GM04504 (cell line): ENCODE measurements at places on chromosomes 3 and 15.

DNA sequence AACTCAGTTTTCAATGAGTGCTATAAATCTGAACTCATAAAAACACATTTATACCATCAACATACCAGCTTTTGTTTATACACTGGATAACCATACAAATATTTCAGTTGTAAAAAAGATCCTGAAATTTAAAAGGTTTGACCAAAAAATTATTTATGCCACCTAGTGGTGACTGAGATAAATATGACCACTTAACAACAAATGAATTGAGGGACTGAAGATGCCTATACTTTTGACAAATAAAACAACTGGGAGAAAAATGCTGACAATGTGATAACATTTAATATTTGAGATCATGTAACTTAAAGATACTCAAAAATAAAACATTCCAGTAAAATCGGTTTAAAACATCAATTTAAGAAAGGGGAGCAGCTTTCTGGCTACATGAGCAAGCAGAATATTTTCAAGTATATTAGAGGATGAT, 30.4 kb downstream of the ATG3 start:
- DNase-seq: peak; percentile 8

GRCh38 chr3:38165722-38166387, 518 bp downstream of the OXSR1 start:
- DNase-seq: no peak

DNA sequence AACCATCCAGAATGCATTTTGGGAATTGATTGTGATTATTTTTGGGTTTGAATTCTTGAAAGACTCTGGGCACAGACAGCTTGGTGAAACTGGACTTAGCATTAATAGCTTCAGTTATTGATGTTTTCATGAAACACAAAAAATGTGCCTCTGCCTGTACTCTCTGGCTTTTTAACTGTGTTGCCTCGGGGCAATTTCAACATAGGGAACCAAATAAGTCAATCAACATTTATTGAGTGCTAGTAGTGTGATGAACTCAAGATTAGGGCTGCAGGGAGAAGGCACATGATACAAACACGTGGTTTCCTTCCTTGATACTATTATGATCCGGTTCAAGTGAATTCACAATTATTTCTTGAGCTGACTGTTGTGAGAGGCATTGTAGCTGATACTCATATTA, 50.8 kb downstream of the UNC13C start:
- no peak for DNase-seq

DNA sequence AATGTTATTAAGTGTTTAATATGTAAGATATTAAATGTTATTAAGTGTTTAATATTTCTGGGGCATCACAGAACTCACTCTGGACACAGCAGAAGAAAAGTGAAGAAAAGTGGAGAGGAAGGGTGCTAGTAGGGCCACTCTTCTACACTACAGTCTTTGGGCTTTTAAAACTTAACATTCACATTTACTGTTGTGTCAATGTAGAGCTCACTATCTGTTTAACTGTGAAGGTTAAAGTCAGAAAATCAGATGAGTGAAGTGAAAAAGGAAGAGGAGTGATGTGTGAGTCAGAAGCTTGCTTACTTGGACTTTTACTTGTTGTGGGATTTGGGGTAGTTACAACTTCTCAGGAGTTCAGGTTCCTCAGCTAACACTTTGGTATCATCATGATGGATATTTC, 145.3 kb upstream of the DNAJC19 start:
- no peak for DNase-seq

DNA sequence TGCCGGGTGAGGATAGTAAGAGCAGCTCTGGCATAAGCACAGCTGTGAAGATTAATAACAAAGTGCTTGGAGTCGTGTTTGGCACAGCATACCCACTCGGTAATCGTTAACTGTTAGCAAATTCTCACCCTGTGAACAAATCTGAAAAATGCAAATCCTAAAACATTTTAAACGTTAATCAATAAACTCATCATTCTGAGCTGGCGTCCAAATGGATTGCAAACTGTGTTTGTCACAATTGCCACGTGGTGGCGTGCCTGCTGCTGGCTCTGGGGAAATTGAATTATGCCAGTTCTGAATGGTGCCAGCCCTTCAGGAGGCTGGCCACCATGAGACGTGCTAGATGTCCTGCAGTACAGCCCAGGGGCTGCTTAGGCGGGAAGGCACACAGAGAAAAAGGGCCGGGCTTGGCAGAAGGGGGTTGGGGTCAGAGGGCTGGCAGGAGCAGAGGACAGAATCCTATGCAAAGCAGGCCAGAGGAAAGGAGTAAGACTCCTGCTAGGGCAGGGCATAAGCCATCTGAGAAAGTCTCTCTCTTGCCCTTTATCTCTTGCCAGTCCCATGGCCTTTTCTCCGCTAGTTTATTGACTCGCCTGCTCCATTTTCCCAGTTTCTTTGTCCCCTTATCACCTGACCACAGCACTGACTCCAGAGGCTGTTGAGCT, 22.1 kb upstream of the POLG start:
- no peak for DNase-seq

DNA sequence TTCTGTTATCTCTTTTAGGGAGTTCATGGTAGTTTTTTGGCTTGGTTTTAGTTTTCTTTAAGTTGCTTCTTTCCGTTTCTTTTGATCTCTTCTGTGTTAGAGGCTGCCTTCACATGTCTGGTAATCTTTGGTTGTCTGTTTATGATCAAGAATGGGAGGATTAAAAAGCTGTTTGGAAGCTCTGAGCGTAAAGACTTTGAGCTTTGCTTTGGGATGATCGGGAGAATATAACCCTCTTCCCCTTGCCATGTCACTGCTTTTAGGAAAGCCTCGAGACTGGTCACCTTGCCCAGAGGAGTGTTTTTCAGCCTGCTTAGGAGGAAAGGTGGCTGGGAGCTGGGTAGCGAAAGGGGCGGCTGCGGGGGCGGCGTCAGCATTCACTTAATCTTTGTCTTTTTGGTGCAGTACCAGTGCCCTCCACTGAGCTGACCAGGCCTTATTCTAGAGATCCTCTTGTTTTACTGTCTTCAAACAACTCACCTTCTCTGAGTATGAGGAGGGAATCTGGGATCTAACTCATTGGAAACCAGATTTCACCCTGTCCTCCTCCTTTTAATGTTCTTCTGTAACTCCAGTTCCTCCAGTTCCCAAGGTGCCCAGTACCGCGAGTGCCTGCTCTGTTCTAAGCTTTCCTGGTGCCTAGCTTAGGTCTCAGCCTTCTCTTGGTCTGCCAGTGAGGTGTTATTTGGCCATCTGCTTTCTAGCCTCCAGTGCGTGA, 15.5 kb downstream of the TATDN2 start:
- DNase-seq: no peak

DNA sequence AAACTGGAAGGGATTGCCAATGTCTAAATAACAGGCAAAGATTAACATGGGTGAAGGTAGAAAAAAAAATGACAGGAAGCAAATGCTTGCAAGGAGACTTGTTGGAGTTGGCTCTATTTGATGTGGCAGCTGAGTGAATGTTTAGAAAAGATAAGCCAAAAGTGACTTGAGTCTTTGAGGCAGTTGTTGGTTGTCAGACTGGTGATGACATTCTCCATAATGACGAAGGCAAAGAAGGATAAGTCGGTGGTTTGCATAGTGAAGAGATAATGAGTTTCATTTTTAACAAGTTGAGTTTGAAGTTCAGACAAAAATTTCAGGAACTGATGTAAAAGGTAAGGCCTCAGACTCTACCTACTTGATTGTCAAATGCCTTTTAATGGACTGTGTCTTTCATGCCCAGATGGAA, 704.1 kb upstream of the SGO1 start:
- DNase-seq: no peak

DNA sequence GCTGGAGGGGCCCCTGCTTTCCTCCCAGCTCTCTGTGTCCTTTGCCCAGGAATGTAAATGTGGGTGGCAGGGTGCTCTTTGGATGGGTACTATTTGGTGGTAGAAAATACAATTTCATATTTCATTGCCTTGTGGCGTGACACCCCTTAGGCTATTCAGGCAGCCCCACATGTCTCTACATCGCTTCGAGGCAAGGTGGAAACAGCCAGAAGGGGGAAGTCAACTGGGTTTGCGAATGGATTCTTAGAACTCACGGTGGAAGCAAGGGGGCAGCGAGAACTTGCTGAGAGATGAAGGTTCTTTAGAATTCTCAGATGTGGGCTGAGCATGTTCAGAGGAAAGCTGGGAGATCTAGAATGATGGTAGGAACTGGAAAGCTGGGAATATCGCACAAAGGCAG, 25.3 kb downstream of the PLA2G4D start:
- DNase-seq: no peak

DNA sequence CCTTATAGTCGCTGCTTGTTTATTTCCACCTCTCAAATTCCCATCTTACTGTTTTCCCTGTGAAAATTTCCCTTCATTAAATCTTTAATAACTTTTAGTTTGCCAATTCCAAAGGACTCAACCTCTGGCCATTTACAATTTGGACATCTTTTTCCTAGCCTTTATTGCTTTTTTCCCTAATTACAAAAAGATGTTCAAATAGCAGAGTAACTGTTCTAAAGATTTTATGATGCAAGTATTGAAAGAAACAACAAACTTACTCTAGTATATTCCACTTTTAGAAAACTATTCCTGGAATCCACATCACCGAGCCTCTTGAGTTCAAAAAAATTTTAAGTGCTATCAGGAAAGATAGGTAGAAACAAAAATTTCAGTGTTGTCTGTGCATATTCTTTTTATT, 174.1 kb upstream of the UBE2E2 start:
- DNase-seq: no peak

DNA sequence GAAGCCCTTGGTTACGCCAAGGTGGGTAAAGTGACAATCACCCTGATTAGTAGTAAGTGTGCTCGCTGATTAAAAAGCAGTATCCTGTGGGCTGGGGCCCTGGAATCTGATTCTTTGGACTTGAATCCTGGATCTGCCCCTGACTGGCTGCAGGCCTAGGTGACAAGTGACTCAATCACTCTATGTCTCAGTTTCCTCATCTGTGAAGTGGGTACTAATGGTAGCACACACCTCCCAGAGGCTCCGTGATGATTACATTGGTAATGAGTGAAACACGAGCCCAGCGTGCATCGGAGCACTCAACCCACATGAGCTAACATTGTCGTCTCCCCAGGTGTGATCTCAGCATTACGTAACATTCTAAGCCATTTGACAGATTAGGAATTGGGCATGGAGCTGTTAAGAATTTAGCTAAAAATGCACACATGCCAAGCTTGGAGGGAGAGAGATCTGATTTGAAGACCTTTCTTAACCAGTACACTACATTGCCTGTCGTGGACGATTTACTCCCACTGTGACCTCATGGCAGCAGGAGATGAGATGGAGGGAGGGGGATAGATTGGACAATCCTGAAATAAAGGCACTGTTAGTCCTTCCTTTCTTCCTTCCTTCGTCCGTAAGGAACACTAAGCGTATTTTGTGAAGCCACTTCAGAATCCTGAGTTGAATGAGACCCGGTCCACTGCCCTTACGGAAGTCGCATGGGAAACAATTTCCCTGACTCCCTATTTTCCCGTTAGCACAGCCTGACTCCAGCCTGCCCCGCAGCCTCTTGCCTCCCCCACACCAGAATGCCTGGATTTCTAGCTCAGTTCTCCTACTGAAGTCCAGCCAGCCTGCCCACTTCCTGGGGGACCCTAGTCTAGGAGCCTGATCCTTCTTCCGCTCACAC, 32.1 kb downstream of the MGLL start:
- DNase-seq: no peak

GRCh38 chr3:127940116-127940515, 25.1 kb downstream of the KBTBD12 start:
- DNase-seq: no peak

DNA sequence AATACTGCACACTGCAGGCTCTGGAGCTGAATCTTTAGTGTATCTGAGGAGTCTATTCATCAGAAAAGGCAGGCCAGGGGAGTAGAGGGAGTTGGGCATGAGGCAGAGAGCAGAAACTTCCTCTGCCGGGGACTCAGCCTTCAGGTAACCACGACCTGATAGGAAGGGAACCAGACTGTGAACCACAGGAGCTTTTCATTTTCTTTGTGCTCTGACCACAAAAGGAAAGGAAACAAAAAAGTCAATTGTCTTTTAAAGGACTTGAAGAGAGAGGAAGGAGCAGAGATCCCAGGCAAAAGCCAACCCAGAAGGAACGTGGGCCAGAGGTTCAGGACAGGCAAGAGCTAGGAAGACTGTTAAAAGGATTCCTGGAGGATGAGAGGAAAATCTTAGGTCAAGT, 573.3 kb downstream of the EPHB1 start:
- no peak for DNase-seq

DNA sequence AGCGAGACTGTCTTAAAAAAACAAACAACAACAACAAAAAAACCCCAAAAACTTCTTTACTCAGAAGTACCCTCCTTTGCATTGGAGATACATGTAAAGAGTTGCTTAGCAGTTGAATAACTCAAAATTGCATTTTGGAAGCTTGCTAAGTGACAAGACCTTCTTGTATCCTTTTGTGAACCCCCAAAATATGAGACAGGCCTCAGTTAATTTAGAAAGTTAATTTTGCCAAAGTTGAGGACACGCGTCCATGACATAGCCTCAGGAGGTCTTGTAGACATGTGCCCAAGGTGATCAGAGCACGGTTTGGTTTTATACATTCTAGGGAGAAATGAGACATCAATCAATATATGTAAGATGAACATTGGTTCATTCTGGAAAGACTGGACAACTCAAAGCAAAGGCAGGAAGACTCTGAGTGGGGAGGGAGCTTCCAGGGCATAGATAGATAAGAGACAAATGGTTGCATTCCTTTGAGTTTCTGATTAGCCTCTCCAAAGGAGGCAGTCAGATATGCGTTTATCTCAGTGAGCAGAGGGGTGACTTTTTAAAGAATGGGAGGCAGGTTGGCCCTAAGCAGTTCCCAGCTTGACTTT, 1.7 kb upstream of the ARF4 start:
- no peak for DNase-seq

GRCh38 chr3:53518495-53518981, 24.1 kb downstream of the CACNA1D start:
- DNase-seq: no peak

DNA sequence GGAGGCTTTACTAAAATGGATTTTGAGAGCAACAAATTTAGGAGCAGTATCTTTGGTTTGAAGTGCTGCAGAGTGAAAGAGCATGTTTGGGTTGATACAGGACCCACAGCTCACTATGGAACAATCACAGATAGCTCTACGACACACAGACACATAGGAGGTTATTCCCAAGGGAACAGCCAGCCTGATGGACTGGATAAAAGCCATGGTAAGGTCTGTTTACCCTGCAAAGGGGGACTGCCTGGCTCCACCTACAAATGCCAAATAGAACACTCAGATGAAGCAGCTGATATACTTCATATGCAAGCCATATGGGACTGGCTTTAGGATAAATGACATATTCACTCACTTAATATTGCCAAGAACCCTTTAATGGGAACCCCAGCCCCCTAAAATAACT, 75.4 kb downstream of the CDC25A start:
- no peak for DNase-seq

- DNase-seq: no peak
Measured at GRCh38 chr3:127408022-127408683, 120.3 kb upstream of the PRR20G start.

- DNase-seq: no peak
Measured at GRCh38 chr3:149247929-149248691, 26.5 kb upstream of the CP start.

- DNase-seq: no peak
Measured at GRCh38 chr15:40283615-40284300, 894 bp upstream of the ANKRD63 start.

GRCh38 chr15:78209646-78210348, 24.6 kb downstream of the ACSBG1 start:
- no peak for DNase-seq

- DNase-seq: no peak
Measured at GRCh38 chr3:126170073-126170777, 10.2 kb downstream of the ALDH1L1 start.

- DNase-seq: no peak
Measured at GRCh38 chr3:178823150-178823549, 248.5 kb downstream of the ZMAT3 start.
